Stimulated activated CD8-positive, alpha-beta memory T cell treated with anti-CD3 and anti-CD28 coated beads, Interleukin-7, amount 100 ng/mL, for 24 hours (primary cell): ENCODE measurements at places on chromosomes 7 and 10.

DNA sequence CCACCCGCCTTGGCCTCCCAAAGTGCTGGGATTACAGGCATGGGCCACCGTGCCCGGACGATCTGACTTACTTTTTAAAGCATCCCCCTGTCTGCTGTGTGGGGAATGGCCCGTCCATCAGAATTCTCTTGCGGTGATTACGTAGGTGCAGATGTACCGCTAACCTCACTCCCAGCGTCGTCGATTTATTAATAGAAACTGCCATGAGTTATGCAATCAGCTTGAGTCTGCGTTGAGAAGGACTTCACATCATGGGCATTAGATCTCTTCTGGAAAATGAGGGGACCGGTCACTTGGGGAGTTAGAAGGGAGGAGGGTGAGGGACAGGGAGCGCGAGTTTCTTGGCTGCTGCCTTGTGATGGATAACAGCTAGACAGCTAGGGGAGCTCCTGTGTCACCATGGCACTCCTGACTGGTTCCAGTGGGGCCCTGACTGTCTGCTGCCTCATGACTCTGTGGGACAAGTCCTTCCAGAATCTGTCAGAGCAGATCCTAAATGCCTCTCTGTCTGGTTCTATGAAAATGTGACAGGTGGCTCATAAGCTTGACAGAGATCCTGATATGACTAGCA lies 35.2 kb downstream of the POR start:
- no peak for DNase-seq

DNA sequence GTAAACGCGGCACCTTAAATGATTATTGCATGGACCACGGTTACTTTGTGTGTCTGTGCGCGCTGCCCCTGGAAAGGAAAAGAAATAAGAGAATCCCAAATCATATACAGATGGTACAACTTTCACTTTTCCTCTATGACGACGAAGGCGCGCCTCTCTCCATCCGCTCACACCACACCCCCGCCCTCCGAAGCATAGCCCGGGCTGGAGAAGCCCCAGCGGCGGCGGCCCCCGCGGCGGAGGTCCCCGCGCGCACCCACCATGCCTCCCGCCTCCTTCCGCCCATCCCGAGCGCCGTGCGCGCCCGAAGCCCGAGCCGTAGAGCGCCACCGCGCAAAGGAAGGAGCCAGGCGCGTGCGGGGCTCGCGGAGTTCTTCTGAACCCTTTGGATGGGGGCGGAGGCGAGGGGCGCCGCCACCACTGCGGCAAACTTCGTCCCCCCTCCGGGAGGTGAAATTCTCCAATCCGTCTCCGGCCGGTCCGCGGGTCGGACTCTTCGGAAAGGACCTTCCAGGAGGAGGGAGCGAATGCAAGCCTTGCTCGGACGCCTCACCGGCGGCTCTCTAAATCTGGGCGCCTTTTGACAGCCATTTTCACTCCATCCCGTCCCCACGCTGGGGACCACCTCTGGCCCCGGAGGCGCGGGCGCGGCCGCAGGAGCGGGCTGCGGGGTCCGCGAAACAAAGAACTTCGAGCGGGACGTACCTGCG lies 588 bp downstream of the GLI3 start:
- no peak for DNase-seq

DNA sequence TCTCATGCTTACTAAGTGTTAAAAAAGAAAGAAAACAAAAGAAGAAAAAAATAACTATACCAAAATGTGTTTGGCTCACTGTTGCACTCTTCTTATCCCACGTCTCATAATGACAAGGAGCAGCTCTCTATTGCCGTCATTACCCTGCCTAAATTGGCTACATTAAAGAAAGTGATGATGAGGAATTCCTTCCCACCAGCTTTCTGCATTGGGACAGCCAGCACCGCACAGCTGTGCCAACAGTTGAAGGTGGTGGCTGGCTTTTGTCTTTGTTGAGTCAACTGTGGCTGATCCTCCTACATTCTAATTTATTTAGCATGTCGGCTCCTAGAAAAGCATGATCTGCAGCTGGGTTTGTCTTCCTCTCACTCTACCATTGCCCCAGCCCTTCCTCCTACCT lies 751.8 kb downstream of the KCNMA1 start:
- no peak for DNase-seq

GRCh38 chr10:5927306-5927705 lies 37.3 kb downstream of the FBH1 start:
- DNase-seq = no peak

DNA sequence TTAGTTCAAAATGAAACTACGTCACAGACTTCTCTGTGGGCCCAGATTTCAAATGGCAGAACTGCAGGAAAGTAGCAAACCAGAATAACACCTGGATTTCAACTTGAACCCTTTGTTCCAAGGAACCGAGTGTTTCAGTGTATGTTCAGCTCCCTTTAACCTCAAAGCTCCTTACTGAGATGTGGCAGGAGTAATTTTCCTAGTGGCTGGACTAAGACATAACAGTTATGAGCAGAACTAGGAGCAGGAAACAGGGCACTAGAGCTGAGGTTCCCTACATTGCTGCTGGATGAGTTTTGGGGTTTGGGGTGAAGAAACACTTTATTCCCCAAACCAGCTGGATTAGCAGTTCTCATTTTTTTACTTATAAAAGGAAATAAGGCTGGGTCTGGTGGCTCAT lies 50.1 kb downstream of the NSUN6 start:
- DNase-seq = no peak

- no peak for DNase-seq
Measured at GRCh38 chr7:27459731-27460053, 203.0 kb downstream of the HIBADH start.

DNA sequence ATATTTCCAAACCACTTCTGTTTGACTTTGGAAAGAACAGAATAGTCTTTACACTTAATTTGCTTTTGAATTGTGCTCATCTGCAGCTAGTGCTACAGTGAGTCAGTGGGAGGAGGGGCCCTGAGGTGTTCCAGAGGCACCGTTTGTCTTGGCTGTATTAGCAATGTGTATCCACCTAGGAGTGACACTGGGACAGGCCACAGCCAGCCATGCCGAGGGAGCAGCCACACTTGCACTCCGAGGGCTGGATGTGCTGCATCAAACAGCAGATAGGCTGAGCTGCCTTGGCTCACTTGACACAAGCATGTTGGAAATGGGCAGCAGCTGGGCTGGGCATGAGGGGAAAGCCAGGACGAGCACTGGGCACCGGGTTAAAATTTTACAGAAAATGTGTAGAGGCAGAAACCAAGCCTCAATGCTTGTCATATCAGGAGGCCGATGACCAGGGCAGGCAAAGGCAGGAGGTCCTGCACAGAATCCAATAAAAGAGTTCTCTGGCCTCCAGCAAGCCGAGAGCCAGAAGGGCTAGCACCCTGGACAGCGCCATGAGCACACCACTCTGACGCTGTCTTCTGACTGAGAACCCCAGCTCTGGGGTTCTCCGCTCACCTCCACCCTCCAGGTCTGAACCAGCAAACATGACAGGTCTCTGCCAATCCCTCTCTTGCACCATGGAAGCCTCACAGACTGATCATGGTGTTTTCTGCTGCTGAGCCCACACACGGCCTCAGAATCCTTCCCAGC lies 163.3 kb downstream of the GRID1 start:
- no peak for DNase-seq

GRCh38 chr7:52233248-52233647 lies 802.2 kb upstream of the POM121L12 start:
- no peak for DNase-seq

- DNase-seq = no peak
Measured at GRCh38 chr10:78948621-78949030, 120.1 kb upstream of the ZMIZ1 start.

- no peak for DNase-seq
Measured at GRCh38 chr10:17456032-17456548, 1.7 kb upstream of the ST8SIA6 start.

DNA sequence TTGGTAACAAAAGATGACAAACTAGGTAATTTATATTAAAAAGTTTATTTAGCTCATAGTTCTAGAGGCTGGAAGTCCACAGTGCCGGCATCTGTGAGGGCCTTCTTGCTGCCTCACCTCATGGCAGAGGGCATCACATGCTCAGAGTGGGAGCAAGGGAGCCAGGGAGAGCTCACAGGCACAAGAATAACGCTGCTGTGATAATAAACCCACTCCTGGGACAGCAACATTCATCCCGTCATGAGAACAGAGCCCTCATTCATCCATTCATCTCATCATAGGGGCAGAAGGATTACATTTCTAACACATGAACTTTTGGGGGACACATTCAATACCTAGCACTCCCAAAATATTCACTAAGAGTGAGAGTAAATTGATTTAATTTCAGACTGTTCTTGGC lies 170.6 kb upstream of the AKR1E2 start:
- DNase-seq = no peak

- no peak for DNase-seq
Measured at GRCh38 chr10:33187427-33187999, 147.0 kb downstream of the NRP1 start.

- no peak for DNase-seq
Measured at GRCh38 chr7:116630357-116630756, 41.6 kb upstream of the MET start.

DNA sequence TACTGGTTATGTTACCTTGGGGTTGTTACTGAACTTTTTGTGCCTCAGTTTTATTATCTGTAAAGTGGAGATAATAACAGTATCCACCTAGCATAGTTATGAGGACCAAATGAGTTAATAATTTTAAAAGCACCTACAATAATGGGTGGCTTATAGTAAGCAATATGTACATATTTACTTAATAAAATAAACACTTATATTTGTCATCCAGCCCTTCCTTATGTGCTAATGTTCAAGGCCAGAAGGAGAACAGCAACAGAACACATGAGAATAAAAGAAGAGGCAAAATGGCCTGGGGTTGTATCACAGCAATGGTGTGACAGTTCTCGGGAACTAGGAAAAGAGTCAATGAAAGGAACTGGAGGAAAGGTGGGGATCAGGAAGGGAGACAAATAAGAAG lies 255.4 kb upstream of the LRGUK start:
- no peak for DNase-seq

GRCh38 chr7:93551063-93551895 lies 23.2 kb downstream of the CALCR start:
- DNase-seq = no peak

DNA sequence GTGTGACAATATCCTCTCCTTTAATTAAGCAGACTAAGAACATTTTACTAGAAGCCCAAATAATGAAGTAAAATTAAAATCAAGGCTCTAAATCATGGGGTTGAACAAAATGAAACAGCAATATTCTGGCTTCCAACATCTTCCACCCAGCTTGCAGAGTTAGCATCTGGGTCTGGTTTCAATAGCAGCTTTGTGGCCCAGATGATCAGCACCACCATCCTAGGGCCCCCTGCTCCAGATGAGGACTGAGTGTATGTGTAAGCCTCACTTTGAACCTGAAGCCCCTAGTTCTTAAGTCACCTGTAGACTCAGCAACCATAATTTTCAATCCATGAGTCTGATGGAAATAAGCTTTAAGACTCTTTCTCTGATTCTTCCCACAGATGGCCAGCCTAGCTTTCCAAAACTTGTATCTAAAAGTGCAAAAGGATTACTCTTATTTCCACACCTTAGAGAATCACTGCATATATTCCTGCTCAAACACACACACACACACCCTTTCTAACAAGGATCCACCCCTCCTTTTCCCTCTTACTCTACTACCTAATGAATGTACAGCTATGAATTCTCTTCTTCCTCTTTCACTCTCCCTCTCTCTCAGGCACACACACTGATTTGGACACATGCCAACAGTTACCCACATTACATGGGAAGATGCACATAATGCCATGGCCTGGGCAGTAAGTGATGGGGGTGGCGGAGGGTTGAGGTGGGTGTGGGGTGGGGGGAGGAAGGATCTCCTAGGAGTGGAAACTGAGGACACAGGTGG lies 3.5 kb downstream of the DENND11 start:
- DNase-seq = no peak

GRCh38 chr7:4886671-4887070 lies 3.2 kb upstream of the RADIL start:
- DNase-seq = no peak

- no peak for DNase-seq
Measured at GRCh38 chr7:41501466-41501865, 201.4 kb downstream of the INHBA start.

GRCh38 chr10:131689486-131689885 lies 211.3 kb upstream of the PPP2R2D start:
- no peak for DNase-seq

- no peak for DNase-seq
Measured at GRCh38 chr10:43128958-43129706, 9.1 kb upstream of the CSGALNACT2 start.

GRCh38 chr7:37149051-37149772 lies 299.5 kb downstream of the ELMO1 start:
- no peak for DNase-seq

DNA sequence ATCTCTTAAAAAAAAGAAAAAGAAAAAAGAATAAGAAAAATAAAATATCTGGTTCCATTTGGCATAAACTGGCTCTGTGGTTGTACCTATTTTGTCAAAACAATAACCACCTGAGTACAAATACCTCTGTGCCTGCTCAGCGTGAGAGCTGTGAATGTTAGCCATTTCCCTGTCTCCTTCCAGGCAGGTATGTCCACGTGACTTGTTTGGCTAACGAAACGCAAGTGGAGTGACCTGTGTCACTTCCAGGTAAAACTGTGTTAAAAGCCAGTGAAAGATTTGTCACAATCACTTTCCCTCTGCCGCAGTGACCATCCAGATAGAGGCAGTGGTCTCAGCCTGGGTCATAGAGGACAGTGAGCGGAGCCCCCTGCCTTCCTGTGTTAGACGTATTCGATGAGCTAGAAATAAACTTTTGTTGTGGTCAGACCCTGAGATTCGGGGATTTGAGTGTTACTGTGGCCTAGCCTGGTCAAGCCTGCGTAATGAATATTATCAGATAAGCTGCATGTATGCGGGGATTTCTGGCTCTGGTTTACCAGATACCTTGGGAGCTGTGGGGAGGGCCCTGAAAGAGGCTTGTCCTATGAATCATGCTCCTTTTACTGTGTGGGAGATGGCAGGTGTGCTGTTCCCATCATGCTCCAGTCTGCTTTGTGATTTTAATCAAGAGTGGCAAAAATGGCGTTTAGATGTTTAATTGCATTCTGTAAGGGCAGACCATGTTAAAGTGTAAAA lies 3.8 kb downstream of the PTER start:
- no peak for DNase-seq

GRCh38 chr10:88545359-88545758 lies 37.8 kb downstream of the RNLS start:
- DNase-seq = no peak

- DNase-seq = no peak
Measured at GRCh38 chr7:29915481-29916215, 74.0 kb downstream of the SCRN1 start.

DNA sequence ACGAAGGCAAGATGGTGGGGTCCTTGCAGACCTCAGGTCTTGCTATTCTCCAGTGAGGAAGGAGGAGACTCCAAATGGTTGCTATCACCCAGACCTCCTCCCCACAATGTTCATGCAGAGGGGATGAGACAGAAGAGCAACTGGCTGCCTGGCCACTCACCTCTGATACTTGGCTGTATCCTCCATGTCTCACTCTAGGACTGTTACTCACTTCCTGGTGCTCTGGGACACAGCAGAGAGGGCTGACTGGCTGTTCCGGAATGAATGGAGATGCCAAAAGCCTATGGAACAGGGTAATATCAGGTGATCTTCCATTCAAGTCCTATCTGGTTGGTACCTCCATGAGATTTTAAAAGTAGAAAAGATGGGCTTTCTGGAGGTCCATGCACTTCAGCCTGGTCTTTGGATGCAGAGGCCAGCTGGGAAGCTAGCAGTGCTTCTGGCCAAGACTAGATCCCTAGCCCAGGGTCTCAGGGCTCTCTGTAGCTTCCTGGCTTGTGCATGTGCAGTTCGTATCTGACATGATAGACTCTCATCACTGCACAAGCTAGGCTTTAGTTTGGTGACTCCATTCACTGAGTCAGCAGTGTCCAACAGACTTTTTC lies 27.0 kb upstream of the ABI1 start:
- DNase-seq = no peak
